ENCODE measurements at places on chromosomes 1 and 21. TPM values are rescaled to one million over a fixed set of nuclear protein-coding genes. Genes with fewer than 3 reads are reported as not detected.

The KISS1 gene
- total RNA-seq = 0.66 TPM

The TAL1 gene
- total RNA-seq = 0.63 TPM

The CFHR1 gene
- total RNA-seq = 0.16 TPM

GRCh38 chr1:246338546-246338945, 168.5 kb downstream of the SMYD3 start:
- DNase-seq = no peak

- no peak for DNase-seq
Measured at GRCh38 chr1:240031414-240031813, 60.3 kb upstream of the FMN2 start.
